ENCODE measurements at places on chromosomes 7 and 10.
A peak's percentile ranks its signal among the peaks of the same experiment; 100 is the strongest.

- DNase-seq, result peak; percentile 87
Observed at GRCh38 chr10:70478191-70479164, at the start of gene PALD1. TSS of gene PALD1 (plus strand) at chr10:70478767. CDS start at chr10:70525952, 47,185 bp downstream.

GRCh38 chr7:90396420-90396819, 6.8 kb upstream of the CLDN12 start:
- no peak for DNase-seq

DNA sequence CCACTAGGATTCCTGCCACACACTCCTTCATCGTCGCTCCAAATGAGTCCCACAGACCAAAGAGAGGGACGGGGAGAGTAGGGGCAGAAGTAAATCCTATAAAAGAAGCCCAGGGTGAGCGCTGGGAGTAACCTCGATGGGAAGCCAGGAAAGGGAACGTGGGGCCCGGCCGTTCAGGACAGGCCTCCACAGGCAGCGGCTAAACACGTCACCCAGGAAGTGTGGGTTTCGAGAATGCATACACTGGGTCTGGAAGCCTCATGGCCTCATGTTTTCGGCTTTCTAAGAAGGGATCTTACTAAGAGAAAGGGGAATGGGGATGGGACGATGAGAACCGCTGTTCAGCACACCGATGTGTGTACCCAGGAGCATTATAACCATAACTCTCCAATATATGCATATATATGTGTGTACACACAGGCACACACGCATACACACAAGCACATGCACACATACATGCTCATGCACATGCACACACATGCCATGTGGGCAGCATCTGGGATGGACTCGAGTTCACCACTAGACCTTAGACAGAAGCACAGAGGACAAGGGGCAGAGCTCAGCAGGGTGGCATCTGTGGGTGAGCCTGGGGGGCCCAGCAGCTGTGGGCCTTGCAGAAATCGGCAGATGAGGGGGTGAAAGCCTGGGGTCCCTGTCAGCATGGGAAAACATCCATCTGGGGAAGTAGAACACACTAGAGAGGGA, 14.8 kb upstream of the CNPY1 start:
- DNase-seq, result no peak

DNA sequence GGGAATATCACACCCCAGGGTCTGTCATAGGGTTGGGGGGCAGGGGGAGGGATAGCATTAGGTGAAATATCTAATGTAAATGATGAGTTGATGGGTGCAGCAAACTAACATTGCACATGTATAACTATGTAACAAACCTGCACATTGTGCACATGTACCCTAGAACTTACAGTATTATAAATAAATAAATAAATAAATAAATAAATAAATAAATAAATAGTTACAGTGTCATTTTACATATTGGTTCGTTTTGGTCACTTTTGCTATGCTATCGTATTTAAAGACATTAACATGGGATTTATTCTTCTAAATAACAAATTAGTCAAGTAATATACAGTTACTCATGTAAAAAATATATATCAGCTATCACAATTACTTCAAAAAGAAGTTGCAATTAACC, 228.7 kb downstream of the HECW1 start:
- DNase-seq, result no peak

DNA sequence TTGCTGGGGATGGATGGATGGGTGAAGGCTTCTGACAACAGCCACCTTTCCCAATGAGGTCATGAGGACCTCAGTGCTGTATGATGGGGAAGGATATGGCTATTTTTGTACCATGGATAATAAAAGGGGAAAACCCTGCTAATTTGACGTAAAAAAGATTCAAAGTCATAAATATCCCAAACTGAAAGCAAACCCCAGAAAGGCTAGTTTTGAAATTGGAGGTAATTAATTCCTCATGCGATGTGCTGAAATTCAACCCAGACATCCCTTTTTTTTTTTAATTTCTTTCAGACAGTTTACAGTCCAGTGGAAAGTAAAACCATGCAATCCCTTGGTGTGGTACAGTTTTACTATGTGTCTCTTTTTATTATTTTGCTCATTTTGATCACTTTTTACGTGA, 254.5 kb upstream of the BMPER start:
- DNase-seq, result no peak

GRCh38 chr7:17608114-17608833, 309.8 kb downstream of the AHR start:
- DNase-seq, result no peak

- DNase-seq, result no peak
Observed at GRCh38 chr7:128852537-128853254, 10.0 kb upstream of the ATP6V1F start.

Measured in HAP-1 (cell line).